ENCODE measurements at places on chromosomes 6 and 20.

- peak; percentile 21 for DNase-seq
Measured at GRCh38 chr6:41732591-41733359, 2.6 kb downstream of the TFEB start.

- no peak for DNase-seq
Measured at GRCh38 chr6:33198853-33199436, 1.5 kb downstream of the RXRB start.

- DNase-seq, result no peak
Measured at GRCh38 chr6:35552285-35552917, 39.7 kb upstream of the TULP1 start.

DNA sequence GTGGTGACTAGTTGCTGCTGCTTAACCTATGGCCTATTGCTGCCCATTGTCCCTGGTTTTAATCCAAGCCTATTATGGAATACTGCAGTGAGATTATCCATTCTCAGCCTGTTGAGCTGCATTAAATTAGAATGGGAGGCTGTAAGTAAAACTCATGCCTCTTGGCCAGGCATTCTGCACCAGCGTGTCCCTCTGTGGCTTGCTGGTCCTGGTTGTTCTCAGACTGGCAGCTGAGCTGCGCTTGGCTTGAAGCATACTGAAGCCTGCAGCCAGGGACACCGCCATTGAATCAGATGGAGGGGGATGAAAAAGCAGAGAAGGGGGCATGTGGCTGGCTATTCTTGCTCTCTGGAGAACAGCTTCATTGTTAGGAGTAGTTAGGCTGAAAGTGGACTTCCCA, 15.6 kb downstream of the LRRN4 start:
- no peak for DNase-seq

DNA sequence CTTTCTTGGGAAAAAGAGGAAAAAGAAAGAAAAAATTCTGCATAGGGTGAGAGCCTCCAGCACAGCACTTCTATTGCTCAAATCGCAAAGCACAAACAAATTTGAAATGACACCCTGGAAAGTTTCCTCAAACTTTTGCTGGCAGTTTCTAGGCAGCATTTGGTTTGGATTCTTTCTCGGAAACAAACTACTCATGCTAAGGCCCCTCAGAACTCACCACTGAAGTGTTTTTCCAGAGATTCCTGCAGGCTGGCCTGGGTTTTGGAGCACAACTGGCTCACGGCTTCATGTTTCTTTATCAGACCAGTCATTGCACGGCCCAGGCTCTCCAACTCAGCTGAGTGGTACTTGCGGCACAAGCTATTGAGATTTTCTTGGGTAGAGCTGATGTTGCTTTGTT, 237.8 kb downstream of the SYNE1 start:
- no peak for DNase-seq

- DNase-seq, result no peak
Measured at GRCh38 chr6:37172912-37173492, 3.0 kb downstream of the PIM1 start.

DNA sequence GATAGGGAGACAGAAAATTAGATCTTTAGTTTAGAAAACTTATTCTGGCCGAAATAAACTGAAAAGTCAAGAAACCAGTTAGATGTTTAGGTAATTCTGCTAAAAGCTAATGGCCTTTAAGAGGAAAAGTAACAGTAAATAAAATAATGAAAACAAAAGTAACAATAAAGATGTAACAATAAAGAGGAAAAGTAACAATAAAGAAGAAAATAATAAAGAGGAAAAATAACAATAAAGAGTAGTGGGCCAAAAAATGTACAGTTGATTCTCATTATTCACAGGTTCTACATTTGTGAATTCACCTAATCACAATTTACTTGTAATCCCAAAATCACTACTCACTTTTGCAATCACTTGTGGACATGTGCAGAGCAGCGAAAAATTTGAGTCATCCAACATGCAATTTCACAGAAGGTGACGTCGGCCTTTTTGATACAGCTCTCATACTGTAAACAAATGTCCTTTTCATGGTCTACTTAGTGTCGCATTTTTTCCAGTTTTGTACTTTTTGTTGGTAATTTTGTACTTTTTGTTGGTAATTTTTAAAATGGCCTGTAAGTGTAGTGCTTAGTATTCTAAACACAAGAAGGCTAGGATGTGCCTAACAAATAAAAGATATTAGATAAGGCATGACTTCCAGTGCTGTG, 24.0 kb downstream of the HBS1L start:
- no peak for DNase-seq

- DNase-seq, result no peak
Measured at GRCh38 chr20:61973515-61974356, 91.9 kb downstream of the TAF4 start.

- DNase-seq, result no peak
Measured at GRCh38 chr6:101429845-101430244, 36.3 kb downstream of the GRIK2 start.

- DNase-seq, result no peak
Measured at GRCh38 chr20:34791289-34792020, 34.0 kb downstream of the NCOA6 start.

- DNase-seq, result no peak
Measured at GRCh38 chr6:45686841-45687569, 309.3 kb upstream of the SUPT3H start.

GRCh38 chr20:18276821-18277220, 11.5 kb upstream of the ZNF133 start:
- DNase-seq, result no peak

DNA sequence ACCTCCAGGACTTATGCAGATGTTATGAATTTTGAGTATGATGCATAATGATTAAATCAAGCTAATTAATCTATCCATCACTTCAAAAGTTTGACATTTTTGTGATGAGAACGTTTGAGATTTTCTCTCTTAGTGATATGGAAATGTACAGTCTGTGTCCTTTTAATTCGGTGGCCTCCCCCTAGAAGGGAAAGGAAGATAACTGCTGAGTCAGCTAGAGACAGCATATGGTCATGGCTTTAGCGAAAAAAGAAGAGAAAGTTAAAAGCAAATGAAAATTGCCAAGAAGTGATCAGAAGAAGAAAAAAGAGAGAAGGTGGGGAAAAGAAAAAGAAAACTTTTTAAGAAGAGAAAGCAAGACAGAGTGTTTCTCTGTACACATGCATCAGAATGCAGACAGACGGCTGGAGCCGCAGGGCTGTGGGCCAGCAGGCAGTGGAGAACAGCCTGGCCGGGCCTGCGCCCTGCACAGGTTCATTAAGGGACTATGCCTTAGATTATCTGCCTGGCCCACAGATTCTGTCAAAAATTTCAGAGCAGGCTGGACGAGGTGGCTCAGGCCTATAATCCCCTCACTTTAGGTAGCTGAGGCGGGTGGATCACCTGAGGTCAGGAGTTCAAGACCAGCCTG, 7.7 kb downstream of the PRR18 start:
- no peak for DNase-seq

DNA sequence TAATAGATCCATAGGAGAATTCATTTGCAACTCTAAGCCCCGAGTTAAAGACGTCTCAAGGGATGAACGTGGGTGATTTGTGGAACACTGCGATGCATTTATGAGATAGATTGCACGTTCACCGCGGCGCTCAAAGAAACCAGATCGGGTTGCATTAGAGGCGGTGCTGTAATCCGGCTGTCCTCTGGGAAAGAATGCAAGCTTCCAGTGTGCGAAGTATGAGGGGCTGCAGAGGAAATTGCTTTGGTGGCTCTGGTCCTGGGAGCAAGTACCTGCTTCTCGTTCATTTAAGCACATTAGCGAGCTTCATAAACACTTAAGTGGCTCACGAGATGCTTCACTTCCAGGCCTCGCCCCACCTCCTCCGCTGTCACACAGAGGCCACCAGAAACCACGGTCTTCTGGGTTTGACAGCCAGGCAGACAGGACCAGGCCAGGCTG, 182.3 kb downstream of the CDH4 start:
- DNase-seq, result no peak

DNA sequence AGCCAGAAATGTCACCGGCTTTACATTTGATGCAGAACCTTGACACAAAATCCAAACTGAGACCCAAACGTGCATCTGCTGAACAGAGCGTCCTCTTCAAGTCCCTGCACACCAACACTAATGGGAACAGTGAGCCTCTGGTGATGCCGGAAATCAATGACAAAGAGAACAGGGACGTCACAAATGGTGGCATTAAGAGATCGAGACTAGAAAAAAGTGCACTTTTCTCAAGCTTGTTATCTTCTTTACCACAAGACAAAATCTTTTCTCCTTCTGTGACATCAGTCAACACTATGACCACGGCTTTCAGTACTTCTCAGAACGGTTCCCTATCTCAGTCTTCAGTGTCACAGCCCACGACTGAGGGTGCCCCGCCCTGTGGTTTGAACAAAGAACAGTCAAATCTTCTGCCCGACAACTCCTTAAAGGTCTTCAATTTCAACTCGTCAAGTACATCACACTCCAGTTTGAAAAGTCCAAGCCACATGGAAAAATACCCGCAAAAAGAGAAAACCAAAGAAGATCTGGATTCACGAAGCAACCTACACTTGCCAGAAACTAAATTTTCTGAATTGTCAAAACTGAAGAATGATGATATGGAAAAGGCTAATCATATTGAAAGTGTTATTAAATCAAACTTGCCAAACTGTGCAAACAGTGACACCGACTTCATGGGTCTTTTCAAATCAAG, 108.4 kb downstream of the RTN4IP1 start:
- no peak for DNase-seq

- DNase-seq, result no peak
Measured at GRCh38 chr6:155383913-155384312, 69.6 kb upstream of the TFB1M start.

GRCh38 chr6:32047084-32047478, 8.9 kb downstream of the CYP21A2 start:
- DNase-seq, result no peak

- no peak for DNase-seq
Measured at GRCh38 chr20:13809855-13810254, 25.0 kb downstream of the NDUFAF5 start.

GRCh38 chr6:86949771-86950170, 12.4 kb downstream of the HTR1E start:
- DNase-seq, result no peak

DNA sequence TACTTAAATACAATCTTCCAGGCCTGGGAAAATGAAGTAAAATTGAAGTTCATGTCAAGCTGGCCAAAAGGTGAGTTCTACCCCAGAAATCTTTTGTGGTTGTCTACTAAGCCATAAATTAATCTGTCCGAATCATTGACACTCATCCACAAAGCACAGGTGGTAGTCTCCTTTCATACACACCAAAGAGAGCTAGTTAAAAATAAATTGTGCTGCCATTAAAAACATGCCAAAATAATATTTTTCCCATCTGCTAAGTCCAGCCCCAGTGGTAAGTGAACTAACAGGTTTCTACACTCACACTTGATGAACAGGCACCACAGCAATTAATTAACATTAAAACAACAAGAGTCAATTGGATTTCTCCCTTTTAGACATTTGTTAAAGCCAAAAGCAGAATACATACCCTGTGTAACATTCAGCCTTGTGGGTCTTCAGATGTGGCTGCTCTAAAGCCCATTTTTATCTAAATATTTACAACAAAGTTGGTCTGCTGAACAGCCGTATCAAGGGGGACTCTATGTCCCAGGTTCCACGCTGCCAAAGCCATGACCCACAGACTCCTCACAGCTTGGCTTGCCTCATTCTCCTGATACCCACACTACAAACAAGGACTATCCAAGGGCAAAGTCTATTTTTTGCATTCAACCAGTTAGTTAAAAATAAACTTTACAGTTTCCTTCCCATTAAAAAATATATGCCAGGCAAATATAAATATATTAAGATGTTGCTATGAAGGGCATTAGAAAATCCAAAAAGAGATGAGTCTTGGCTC, 490.4 kb downstream of the BMP2 start:
- no peak for DNase-seq

GRCh38 chr6:41451039-41451438, 95.1 kb upstream of the FOXP4 start:
- no peak for DNase-seq

DNA sequence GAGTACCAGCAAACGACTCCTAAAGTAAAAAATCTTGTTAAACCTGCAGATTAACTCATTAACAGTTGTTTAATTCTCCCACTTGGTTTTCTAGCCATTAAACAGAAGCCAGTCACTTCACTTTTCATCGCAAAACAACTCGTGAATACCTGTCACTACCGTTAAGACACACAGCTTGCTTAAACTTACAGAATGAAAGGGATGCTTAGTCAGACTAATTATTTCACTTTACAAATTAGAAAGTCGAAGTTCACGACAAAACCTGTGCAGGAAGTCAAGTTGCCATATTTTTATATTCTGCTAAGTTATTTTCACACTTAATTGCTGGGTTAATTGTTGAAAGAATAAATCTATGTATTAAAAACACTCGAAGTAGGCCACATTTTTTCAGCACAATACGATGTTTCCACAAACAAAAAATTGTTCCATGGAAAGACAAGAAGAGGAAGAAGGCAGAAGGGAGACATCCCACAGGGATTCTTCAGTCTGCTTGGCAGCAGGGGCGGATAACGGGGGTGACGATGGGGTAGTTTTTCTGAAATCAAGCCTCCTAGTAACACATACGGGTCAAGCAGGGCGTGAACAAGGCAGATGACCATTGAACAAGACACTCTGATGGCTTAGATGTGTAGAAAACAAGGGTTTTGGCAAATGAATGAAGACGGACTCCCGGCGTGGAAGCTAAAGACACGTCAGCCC, 933 bp downstream of the SSR1 start:
- peak; percentile 7 for DNase-seq

- peak; percentile 12 for DNase-seq
Measured at GRCh38 chr20:34997131-34997561, 41.5 kb downstream of the MYH7B start.

- DNase-seq, result no peak
Measured at GRCh38 chr20:40670253-40670652, 18.8 kb downstream of the MAFB start.
